Activated naive CD8-positive, alpha-beta T cell treated with anti-CD3 and anti-CD28 coated beads for 36 hours (primary cell): ENCODE measurements at places on chromosomes 6 and 20.

DNA sequence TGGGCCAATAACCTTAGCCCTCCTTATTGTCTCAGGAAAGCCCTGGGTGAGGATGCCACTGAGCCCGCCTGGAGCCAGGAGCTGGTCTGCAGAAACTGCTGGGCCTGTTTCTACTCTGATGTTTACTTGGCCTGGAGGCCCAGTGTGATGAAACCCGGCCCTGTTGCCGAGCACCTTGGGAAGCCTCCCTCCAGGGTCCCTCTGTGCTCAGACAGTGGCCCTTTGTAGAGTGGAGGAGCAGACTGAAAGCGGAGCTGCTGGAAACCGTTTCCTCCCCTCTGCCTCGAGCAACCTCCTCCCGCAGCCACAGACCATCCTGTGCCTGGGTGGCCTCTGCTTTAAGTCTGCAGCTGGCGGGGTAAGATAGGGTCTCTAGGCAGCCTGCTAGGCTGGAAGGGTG is 84.1 kb upstream of the EPB41L1 start:
- DNase-seq, result no peak

DNA sequence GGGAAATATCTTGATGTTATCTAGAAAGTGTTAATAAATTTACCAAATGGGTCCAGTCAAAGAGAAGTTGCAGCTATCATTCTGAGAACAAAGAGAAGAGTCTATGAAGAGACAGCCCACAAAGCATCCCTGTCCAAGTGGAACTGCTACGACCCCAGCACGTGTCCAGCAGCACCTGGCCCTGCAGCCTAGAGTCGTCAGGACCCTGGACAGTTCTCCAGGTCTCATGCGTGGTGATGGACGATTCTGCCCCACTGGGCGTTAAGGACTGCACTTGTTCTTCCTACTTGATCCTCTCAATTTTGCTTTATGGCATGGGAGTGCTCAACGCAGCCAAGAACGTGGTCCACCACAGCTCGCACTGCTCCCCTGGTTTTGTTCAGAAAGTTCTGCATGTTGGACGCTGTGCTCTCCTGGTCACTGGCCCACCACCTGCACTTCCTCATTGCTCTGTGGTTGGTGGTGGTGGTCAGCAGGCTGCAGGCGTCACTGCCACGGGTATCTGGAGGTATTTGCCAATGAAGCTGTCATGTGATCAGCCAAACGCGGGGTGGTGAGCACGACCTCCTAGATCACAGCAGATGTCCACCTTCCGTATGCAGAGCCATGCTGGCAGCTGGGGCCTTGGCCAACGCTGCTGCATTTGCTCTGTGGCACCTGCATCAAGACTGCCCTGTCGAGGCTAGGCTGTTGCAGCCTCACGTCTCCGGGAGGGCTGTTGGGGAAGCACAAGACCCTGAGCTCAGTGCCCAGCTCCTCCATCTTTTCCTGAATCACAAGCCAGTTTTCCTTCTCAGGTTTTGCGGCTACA is 356.4 kb downstream of the CDH4 start:
- DNase-seq, result no peak

DNA sequence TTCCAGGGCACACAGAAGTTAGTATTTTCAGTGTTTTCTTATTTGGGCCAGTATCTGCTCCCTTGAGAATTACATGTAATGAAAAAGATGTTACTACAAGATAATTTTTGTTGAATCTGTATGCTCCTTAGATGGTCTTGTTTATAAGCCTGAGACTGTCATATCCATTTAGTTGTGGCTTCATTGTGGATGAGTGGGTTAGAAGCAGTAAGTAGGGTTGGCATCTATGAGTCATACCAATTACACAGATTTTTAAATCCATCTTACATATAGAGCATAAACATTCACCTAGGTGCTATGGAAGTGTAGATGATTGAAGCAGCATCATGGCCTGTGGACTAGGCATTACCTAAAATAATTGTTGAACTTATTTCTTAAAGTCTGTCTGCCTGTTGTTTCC is 13.5 kb upstream of the BAG2 start:
- no peak for DNase-seq

- DNase-seq, result no peak
These were observed 146.6 kb downstream of the ANKRD60 start for GRCh38 chr20:58081846-58082245.

DNA sequence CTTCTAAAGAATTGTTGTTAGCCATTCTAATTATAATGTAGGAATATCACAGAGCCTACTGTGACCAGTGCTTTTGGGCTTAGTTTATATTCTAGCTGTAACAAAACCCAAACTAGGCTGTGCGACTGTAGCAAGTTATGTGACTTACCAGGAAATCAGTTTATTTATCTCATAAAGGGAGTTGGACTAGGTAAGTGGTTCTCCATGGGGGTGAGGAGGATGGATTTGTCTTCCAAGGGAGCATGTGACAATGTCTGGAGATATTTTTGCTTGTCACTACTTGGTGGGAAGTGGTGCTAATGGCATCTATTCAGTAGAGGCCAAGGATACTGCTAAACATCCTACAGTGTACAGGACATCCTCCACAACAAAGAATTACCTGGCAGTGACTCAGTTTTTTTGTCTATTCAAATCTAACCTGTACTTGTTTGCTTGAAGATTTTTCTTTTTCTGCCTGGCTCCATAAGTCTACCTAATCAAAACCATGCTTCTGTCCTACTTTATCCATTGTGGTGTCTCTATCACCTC is 32.5 kb downstream of the ZFAND3 start:
- no peak for DNase-seq

DNA sequence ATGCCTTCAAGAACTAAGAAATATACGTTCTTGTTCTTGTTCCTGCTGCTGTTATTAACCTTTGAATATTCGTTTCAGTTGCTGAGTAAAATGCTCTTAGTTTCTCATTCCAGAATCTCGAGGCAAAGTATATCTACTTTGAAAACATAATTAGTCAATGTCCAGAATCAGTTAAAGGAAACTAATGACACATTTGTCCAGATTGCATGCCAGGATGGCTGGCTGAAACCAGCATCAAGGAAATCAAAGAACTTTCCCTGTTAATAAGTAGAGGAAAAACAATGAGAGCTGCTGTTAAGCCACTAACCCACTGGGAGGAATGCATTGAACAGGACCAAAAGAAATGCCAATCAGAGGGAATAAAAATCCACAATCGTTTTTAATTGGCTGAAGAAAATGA is 196.9 kb downstream of the ALDH8A1 start:
- no peak for DNase-seq

- DNase-seq, result no peak
These were observed 165.2 kb upstream of the TOP1 start for GRCh38 chr20:40863355-40863919.

DNA sequence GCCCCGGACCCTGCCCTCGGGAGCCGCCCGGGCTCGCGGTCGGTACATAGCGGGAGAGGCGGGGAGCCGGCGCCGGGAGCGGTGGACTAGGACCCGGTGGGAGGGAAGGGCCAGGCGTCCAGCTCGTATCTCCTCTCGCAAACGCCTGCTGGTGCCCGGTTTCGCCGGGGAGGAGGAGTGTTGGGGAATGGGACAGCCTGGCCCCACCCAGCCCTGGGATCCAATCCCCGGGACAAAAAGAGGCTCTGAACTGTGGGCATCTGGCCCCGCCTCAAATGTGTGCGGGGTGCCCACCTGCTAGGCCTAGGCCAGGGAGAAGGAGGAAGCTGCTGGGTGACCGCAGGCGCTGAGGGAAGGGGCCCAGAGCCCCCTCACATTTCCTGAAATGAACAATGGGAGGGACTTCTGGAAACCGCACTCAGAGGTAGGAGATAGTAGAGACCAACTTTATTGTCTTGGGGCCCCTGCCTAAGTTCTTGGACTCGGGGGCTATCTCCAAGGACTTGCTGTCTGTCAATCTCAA is at the start of gene KCNK17:
Gene KCNK17, minus strand, starts transcription at position 147 of the 523 bp plus-strand sequence. Its CDS starts 99 bp downstream, at position 48.
- no peak for DNase-seq
